Stimulated activated CD4-positive, alpha-beta T cell treated with anti-CD3 and anti-CD28 coated beads, Interleukin-4, amount 100 ng/mL, for 24 hours (primary cell): ENCODE measurements at places on chromosomes 1 and 21.

DNA sequence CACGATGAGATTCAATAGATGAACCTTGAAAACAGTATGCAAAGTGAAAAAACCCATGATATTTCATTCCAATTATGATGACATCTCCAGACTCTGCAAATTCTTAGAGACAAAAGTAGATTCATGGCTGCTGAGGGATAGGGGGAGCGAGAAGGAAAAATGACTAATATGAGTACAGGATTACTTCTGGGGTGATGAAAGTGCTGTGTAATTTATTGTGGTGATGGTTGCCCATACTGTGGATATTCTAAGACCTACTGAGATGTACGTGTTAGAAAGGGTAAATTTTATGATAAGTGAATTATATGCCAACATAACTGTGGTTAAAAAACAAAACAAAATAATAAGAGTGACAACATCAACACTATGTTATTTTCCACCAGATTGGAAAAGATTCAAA lies 18.9 kb upstream of the RGS7 start:
- no peak for DNase-seq

DNA sequence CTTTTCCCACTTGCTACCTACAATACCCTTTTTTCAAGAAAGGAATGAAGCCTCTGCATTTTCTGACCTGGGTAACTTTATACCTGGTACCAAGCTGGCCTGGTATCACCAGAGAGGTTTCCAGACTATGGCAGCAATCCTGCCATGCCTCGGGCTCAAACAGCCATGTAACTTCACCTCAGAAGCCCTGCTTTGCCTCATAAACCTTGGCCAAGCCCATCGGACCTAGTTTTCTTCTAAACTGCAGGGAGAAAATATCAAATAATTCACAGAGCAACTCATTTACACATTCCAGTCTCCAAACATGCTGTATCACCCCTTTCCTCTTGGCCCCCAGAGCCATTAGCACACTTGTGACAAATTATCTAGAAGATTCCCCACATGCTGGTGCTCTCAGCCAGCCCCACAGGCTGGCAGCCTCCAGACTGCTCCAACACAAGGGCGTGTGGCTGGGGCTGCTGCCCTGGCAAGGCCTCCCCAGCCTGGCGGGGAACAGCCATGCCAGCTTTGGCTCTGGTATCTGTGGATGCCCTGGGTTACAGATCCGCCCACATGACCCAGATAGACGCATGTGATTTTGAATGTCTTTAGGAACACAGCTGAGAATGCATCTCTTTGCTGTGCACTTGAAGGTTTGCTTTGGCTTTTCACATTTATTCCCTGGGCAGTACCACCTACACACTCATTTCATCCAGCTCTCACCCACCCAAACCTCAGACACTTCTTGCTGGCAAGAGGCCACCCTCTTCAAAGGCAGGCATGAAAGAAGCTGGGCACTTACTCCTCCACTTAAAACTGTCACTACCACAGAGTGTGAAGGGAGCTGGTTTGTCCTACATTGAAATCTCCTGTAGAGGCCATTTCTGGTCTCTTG lies 70.0 kb upstream of the BCAR3 start:
- DNase-seq = no peak

- DNase-seq = no peak
These were observed 18.0 kb downstream of the CRYBG2 start for GRCh38 chr1:26335774-26336476.

DNA sequence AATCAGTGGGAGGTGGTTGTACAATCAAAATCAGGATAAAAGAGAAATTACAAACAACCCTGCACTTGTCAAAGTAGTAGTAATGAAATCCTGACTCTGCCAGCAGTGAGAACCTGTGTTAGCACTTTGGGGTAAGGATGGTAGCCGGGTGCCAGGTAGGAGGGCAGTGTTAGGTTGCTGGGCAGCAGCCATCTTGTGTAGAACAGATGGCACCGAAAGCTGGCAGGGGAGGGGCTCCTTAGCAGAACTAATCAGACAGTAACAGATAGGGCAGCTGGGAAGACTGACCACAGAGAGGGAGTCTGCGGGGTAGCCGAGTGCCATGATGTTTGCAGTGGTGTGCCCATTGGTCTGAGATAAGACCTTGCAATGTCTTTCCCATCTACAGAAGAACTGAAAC lies 137.3 kb downstream of the SDCCAG8 start:
- DNase-seq = no peak

GRCh38 chr1:156677616-156678596 lies 699 bp upstream of the NES start:
- peak; percentile 27 for DNase-seq

GRCh38 chr21:33677450-33677849 lies 35.1 kb downstream of the ITSN1 start:
- no peak for DNase-seq

- DNase-seq = no peak
These were observed 56.3 kb downstream of the USH2A start for GRCh38 chr1:216366979-216367378.

- DNase-seq = no peak
These were observed 1.0 kb upstream of the AK4 start for GRCh38 chr1:65146908-65147423.

DNA sequence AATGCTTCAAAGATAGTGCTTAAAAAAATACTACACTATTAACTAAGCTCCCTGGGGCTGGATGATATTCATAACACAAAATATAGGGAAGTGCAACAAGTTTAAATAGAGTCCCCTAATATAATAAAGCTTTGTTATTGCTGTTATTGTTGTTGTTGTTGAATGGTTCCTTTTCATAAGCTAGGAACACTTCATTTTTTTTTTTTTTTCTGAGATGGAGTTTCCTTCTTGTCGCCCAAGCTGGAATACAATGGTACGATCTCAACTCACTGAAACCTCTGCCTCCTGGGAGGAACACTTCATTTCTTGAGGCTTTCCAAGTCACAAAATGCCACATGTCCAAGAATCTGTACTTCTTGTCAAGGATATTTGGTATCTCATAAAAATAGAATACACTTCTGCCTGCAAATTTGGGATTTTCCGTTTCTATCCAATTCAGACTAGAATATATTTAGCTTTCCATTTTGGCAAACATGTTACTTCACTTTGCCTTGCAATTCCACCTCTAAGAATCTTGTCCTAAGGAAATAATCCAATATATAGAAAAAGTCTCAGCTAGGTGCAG lies 21.1 kb downstream of the WDR47 start:
- no peak for DNase-seq

- DNase-seq = no peak
These were observed 604 bp upstream of the TMEM79 start for GRCh38 chr1:156283521-156283920.

DNA sequence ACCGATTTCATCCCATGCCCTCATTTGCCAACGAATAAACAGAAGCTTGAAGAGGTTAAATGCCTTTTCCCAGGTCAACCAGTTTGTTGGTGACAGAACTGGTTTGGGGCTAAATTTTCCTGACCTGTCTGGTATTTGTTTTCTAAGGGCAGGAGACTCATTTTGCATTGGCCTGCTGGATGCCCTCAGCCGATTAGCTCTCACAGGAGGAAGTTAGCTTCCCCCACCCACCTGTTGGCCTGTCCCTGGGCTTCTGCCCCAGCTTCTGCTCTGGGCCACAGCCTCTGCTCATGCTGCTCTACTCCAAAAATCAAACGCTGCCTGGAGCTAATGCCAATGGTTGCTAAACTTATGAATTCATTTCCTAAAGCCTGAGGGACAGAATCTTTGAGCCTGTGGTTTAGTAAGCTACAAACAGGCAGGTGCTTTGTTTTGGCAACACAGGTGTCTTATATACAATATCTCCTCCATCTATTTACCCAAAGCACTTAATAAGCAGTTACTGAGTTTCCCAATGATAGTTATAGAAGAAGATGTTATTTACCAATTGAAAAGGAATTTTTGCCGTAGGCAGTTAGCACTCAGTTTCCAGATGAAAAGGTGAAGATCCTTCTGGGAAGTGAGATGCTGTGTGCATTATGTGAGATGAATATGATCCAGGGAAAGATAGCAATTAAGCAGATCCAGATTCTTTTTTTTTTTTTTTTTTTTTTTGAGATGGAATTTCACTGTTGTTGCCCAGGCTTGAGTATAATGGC lies 82.3 kb downstream of the TM2D1 start:
- no peak for DNase-seq

DNA sequence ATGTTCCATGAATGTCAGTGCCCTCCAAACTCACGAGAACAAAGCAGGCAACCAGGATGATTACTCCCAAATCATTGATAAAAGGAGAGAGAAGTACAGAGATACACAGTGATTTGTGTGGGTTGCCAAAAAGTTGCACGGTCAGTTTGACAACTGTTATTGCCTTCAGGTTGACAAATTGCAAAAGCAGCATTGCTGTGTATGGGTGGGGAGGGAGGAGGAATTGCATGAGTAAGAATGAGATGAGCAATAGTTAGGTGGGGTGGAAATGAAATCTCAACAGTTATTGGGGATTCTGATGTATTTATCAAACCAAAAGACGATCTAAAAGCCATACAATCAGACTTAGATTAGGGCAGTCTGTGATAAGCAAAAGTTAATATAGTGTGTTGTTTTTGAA lies 93.7 kb downstream of the NTMT2 start:
- DNase-seq = no peak

- DNase-seq = no peak
These were observed 37.1 kb downstream of the PIK3CD start for GRCh38 chr1:9688599-9688998.

DNA sequence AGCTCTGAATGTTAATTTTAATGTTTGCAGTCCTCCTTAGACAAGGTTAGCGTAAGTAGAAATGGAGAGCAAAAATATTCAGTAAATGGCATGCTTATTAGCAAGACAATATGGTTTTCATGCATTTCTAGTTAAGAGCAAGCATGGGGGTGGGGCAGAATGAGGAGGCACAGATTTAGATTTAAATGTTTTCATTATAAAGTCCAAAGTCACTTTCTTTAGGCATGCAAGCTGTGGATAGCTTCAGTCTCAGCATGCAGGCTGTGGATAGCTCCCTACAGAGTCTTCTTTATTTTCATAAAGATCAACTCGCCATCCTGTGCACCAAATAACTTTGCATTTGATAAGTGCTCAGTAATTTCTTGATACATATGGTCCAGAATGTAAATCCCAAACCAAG lies 1294.5 kb upstream of the ADGRL2 start:
- no peak for DNase-seq

GRCh38 chr1:65260851-65261473 lies 48.4 kb upstream of the DNAJC6 start:
- peak; percentile 17 for DNase-seq

GRCh38 chr1:207841901-207842300 lies 69.0 kb downstream of the CD34 start:
- DNase-seq = no peak

DNA sequence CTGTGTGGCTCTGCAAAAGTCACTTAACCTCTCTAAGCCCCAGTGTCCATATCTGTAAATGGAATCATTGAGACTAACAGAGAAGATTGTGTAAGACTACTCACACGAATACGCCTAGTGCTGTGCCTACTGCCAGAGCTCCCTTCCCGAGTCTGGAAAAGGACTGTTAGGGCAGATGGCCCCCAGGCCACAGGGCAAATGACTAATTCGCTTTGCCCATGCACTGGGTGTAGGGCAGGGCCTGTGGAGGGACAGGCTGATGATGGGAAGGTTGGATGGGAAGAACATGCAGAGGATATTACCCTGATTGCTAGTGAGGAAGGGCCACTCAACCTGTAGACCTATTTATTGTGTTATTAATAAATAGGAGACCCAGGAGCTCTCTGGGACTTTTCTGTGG lies 4.2 kb upstream of the GPR61 start:
- DNase-seq = no peak

DNA sequence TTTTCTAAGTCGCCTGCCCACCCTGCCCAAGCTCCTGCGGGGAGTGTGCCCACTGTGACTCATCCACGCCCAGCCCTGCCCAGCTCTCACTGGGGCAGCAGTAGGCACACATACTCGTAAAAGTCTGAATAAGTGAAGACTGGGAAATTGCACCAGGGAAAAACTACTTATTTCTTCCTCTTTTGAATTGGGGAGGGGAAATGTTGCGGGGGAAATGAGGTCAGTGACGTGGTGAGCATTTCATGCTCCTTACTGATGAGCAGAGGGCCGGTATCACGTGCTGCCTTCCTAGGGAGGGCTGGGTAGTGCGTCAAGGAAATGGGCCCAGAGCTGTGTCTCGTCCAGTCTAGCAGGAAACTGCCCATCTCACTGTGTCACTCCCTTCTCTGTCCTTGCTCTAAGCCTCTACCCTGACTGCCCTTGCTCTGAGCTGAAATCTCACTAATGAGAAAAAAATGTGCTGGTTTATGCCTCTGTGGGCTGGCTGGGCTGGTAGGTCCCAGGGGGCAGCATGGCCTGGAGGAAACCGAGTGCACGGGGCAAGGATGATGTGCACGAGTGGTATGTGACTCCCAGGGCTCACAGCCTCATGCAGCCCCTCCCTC lies 13.5 kb upstream of the TNFRSF1B start:
- DNase-seq = no peak

GRCh38 chr1:199463521-199464127 lies 563.9 kb upstream of the NR5A2 start:
- DNase-seq = peak; percentile 8

- DNase-seq = no peak
These were observed 543.7 kb upstream of the PKN2 start for GRCh38 chr1:88140325-88140724.

- no peak for DNase-seq
These were observed 127.2 kb downstream of the NPHP4 start for GRCh38 chr1:5865056-5865455.

DNA sequence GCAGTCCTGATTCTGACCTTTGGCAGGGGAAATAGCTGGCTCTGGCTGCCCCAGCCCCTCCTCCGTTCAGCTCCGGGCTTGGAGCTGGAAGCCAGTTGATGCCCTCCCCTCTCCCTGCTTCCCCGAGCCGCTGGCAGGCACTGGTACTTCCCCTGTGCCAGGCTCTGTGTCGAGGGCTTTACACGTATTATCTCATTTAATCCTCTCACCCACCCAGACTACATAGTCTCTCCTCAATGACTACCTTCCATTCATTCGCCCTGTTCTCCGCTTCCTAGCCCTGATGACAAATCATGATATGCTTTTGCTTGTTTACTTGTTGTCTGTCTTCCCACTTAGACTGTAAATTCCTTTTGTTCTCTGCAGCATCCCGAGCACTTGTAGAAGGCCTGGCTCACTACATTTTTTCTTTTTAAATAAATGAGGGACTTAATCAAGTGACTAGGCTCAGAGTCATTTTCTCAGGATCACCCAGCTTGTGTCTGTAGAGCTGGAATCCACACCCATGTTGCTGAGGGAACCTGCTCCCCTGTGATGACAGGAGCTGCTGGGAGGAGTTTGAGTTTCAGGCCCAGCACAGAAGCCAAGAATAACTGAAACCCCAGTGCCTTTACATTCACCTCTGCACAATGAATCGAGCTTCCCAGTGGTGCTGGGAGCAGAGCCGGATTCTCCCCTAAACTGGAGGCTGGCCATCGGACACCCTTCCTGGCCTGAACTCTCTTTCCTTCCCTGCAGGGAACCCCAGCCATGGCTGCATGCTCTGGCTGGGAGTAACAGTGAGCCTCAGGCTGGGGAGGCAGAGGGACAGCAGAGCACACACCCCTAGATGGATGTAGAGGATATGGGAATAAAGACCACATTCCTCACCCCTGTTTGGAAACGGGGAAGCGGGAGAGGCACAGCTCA lies 58.3 kb downstream of the UBIAD1 start:
- no peak for DNase-seq
